Epithelial cell of esophagus (primary cell): ENCODE measurements at places on chromosomes 16 and 17.

DNA sequence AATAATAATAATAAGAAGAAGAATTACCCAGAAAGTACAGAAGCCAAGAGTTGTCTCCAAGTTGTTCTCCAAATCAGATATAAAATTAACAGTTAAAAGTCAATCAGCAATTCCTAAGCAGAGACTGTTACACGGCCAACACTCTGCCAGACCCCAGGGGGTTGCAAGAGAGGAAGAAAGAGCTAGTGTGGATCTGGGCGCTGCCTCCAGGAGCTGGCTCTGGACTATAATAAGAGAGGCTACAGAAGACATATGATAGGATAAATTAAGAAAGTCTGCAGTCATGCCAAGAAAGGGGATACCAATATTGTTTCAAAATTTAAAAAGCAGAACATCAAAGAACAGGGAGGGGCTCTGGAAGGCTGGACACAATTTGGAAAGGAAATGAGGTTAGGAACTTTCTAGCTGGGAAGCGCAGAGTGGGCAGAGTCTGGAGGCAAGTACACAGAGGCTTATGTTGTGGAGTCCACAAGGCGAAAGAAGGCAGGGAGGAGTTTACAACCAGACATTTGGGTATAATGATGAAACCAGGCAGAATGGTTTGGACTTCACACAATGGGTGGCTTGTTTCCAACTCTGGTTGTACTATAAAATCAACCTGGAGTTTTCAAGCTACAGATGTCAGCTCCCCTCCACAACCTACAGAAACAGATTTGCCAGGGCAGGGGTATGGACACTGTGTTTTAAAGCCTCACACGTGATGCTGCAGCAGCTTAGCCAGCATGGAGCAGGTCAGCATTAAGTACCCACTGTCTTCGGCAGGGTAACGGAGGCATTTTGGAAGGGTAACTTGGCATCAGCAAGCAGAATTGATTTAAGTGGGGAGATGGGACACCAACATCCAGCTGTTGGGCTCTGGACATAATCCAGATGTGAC lies 49.4 kb downstream of the SLC39A11 start:
- no peak for DNase-seq

- no peak for DNase-seq
Observed at GRCh38 chr17:13550291-13550690, 51.4 kb downstream of the HS3ST3A1 start.

- no peak for DNase-seq
Observed at GRCh38 chr17:68341482-68341881, 50.2 kb downstream of the ARSG start.

- peak; percentile 23 for DNase-seq
Observed at GRCh38 chr16:19014461-19014860, 30.7 kb downstream of the TMC7 start.

- DNase-seq, result no peak
Observed at GRCh38 chr16:17839907-17840306, 369.1 kb upstream of the XYLT1 start.

- no peak for DNase-seq
Observed at GRCh38 chr17:39283896-39284295, 58.2 kb upstream of the STAC2 start.

- no peak for DNase-seq
Observed at GRCh38 chr16:85124636-85125346, 12.5 kb upstream of the CIBAR2 start.

GRCh38 chr16:88468275-88469129 lies 15.4 kb downstream of the ZFPM1 start:
- peak; percentile 27 for DNase-seq

DNA sequence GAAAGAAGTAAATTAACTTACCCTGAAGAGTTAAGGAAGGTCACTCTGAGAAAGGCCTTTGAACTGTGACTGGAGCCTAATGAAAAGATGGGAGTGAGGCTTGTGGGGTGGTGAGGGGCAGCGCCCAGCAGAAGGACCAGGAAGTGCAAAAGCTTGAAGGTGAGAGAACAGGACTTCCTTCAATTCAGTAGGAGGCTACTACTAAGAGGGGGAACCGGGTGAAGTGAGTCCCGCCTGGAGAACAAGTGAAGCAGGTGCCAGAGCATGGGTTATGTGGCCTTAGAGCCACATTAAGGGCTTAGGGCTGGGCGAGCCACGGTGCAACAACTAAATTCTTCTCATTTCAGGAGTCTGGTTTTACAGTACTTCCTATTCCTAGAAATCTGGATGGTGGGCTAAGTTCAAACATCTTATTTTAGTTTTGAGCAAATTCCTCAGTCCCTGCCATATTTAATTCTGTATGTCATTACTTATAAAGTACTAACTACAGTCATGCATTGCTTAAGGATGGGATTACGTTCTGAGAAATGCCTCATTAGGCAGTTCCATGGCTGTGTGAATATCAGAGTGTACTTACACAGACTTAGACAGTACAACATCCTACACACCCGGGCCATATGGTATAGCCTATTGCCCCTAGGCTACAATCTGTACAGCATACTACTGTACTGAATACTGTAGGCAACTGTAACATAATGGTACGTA lies 5.1 kb downstream of the CFAP20 start:
- DNase-seq, result no peak

- no peak for DNase-seq
Observed at GRCh38 chr17:30942308-30943079, 20.7 kb downstream of the ADAP2 start.

- no peak for DNase-seq
Observed at GRCh38 chr17:54991567-54991966, 23.0 kb downstream of the STXBP4 start.

- no peak for DNase-seq
Observed at GRCh38 chr16:57384248-57385070, 12.2 kb downstream of the CX3CL1 start.

- DNase-seq, result peak; percentile 93
Observed at GRCh38 chr17:69809331-69809730, 265.7 kb upstream of the KCNJ16 start.

DNA sequence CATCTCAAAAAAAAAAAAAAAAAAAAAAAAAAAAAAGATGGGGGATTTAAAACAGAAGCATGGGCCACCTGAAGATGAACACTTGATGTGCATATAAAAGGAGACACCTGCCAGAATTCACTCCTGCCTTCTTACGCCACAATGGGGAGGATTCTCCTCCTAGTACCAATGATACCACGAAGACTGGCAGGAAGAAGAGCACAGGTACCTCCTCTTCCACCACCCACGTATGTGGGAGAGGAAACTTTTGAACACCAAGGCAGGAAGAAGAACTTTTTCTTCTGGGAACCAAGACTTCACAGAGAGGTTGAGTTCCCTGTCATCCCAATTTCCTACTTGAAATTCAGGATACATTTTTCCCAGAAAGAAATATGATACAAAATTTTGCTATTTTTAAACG lies 2.7 kb upstream of the MAP2K6 start:
- no peak for DNase-seq

- no peak for DNase-seq
Observed at GRCh38 chr17:41680426-41681040, 8.2 kb upstream of the EIF1 start.
